A673 (cell line): ENCODE measurements at places on chromosomes 11 and 22.
A peak's percentile ranks its signal among the peaks of the same experiment; 100 is the strongest.

DNA sequence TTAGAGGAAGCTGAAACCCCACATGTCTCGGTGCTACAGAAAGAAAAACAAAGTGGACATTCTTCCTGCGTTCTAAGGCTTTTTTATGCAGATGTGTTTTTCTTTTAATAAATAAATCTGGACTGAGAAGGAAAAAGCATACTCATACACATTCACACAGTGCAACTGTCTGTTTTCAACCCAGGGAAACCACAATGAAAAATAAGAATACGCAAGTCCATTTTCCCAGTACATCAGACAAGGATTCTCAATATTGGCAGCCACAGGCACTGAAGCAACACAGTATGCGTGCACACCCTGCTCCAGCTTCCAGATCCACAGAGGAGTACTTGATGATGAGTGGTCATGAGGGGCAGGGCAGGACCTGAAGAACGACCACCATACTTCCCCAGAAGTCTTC is 86.9 kb downstream of the ETS1 start:
- no peak for DNase-seq

DNA sequence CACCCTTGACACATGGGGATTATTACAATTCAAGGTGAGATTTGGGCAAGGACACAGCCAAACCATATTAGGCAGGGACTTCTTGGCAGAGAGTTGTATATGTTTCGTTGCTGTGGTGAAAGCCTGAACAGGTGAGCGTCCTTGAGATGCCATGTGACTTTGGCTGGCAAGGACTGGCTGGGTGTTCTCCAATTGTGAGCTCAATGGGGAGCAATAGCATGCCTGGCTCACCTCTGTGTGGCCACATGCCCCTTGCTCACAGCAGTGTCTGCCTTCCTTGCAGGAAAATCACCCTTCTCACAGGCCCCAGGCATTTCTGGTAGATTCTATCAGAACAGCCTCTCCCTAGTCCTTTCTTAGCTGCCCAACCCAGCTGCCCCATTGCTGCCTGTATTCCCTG is 105.5 kb downstream of the PARVA start:
- no peak for DNase-seq

DNA sequence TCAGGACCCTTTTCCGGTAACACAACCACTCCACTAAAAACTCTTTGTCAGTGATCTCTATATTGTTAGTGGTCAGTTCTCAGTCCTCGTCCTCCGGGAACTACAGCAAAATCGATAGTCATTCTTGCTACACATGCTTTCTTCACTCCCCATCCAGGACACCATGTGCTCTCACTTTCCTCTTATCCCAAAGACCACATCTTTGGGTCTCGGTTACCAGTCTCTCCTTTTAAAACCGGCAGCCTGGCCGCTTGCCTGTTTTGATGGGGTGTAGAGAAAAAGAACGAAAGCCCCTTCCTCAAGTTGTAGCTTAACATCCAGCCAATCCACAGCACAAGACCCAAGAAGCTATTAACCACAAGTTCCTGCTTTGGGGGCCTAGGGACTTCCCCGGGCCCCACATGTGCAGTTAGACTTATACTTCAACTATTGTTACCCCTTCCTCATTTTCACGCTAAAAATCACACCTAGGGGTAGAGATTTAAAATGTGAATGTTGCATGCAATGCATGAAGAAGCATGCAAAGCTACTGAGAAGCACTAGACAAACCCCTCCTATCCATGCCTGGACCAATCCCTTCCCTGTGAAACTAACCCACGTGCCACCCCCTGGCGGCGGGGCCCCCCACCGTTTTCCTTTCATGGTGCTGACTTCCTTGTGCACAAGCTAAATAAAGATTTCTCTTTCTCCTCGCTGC is 1.5 kb upstream of the TOLLIP start:
- DNase-seq = no peak

DNA sequence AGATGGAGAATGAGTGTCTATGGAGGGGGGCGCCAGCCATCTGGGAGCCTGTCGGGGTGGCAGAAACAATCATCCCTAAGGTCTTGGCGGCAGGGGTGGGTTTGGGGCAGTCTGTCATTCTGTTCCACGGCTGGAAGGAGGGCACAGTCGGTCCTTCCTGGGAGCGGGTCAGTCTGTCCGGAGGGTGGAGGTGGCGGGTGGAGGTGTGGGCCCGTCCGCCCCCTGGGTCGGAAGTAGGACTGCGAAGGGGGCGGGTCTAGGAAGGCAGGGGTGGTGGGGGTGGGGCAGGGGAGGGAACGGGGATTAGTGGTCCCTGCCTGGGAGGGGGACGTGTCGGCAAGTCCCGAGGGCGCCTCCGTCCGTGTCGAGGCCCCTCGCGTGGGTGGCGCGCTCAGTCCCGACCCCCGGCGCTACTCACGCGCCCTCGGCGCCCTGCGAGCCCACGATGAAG is 461 bp downstream of the TBC1D10A start:
- DNase-seq = no peak

GRCh38 chr11:907668-908067 is 2.9 kb downstream of the CHID1 start:
- no peak for DNase-seq

GRCh38 chr11:113840932-113841664 is 34.3 kb downstream of the USP28 start:
- DNase-seq = no peak

DNA sequence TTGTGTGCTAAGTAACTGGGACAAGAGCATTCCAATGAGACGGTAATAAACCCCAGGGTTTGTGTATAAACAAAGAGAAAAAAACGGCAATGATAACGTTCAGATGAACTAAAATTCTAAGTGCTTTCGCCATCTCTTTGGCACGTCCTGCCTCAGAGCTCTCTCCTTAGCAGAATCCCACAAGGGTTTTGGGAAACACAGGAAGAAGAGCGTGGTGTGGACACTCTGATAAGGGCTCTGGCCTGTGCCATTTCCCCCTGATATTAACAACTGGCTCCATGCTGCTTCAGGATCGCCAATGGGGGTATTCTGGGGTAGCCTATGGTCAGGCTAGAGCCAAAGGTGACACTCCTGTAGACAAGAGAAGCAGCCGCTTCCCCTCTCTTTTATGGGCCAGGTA is 18.4 kb downstream of the ABCC8 start:
- no peak for DNase-seq

DNA sequence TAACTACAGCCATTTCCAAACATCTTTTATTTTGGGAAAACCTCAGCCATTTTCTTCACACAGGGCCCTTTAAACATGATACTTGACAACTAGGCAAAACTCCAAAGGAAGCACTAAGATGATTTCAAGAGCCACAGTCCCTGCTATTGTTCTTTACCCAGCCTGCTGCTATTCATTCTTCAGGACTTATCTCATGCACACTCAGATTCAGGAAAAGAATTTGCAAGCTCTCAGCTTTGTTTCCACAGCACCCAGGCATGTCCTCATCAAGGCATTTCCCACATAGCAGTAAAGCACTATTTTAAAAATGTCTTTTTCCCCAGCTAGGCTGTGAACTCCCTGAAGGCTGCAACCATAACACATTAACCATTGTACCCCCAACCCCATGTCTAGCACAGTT is 609.3 kb upstream of the CCDC90B start:
- peak; percentile 13 for DNase-seq

GRCh38 chr11:34208266-34209135 is 103.1 kb downstream of the NAT10 start:
- DNase-seq = no peak

GRCh38 chr11:47797633-47798032 is 30.5 kb upstream of the FNBP4 start:
- DNase-seq = peak; percentile 28

- DNase-seq = peak; percentile 88
Observed at GRCh38 chr11:114075891-114076441, 16.5 kb downstream of the ZBTB16 start.

DNA sequence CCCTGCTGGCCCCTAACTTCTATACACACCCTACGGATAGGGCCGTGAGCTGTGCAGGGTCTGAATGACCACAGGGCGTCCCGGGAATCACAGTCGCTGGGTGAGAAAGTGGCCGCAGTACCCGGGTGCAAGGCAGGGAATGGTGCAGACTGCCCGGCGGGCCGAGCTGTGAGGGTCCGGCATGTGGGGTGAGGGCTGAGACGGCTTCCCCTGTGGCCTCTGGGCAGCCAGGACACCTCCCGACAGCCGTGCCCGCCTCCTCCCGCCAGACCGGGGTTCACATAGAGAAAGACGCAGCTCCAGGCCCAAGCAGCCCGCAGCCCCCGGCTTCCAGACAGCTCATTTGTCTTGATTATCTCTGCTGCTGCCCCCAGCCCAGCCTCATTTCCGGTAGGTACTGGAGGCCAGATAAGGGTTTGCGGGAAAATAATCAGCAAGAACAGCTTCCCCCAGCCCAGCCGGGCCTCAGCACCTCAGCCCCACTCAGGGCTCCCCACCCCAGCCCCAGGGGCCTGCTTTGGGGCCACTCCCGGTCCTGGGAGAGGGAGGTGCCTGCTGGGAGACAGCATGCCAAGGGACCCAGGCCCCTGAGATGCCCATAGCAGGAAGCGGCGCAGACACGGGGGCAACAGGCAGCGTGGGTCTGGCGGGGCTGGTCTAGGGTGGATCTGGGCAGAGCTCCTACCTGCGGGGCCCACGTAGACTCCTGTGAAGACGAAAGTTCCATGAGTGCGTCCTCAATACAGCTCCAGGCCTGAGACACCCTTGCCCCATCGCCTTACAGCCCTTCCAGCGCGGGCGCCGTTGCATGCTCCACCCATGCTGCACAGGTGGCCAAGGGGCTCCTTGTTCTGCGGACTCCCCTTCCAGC is 123.1 kb downstream of the BRD1 start:
- no peak for DNase-seq

DNA sequence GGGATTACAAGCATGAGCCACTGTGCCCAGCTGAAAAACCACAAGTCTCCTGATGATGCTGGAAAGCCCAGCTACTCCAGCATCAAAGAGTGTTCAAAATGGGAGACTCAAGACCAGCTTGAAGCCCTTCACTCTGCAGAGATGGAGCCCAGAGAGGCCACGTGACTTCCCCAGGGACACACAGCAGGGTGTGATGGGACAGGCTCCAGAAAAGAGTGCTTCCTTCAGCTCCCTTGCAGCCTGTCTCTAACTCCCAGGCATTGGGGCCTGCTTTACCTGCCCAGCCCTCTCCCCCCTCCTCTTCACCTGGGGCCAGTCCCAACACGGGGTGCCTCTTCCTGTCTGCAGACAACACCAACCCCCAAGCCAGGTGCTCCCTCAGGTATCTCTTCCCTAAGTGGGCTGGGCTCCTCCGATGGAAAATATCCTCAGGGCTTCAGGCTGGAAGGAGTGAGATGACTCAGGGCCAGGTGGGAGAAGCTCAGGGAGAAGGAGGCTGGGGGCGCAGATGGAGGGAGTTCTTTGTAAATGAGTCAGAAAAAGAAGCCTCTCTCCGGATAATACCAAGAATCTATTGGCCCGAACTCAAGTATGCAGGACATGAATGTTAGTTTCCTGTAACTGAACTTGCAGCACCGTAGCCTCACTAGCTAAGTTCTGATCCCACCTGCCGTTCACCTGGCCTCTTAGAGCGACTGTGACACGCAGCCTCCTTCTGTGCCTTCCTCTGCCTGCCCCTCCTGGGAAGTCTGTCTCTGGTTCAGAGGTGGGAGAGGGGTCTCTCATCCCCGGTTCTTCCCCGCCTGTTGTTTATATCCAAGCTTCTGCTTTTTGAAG is 326.6 kb downstream of the MN1 start:
- peak; percentile 65 for DNase-seq
